ENCODE measurements at places on chromosomes 6 and 20.

DNA sequence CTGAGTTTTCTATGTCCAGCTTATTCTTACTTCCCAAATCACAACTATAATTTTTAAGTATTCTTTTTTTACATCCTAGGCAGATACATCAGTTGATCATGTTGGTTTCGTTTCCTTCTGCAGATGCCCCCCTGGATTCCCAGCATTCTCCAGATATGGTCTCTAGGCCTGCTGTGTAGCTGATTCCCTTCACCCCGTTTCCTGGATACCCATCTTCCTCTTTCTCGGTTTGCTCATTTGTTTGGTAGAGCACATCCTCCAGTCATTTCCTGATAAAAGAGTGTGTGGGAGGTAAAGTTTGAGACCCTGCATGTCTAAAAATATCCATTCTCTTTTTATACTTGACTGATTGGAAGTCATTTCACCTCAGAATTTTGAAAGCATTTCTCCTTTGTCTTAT lies 66.4 kb downstream of the ANKS1A start:
- no peak for DNase-seq

- DNase-seq = no peak
Measured at GRCh38 chr6:13478525-13478966, 8.9 kb downstream of the GFOD1 start.

- DNase-seq = no peak
Measured at GRCh38 chr20:4427940-4428586, 293.6 kb upstream of the PRND start.

GRCh38 chr6:108748959-108749358 lies 99.3 kb upstream of the ARMC2 start:
- no peak for DNase-seq

DNA sequence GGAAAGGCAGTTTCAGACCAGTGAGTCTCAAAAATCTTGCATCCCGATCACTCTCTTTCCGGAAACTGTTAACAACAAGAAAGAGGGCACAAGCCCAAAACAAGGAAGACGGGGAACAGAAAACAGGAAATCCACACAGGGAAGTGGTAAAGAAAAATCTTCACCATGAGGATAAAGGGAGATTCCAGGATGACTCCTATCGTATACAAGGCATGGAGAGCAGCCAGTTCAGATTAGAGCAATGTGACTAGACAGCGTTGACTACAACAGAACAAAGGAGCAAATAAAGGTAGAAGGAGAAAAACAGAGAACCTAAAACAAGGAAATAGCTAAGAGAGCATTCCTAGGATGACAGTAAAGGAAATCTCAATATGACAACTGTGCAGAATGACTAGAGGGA lies 26.5 kb downstream of the VNN1 start:
- DNase-seq = no peak

- no peak for DNase-seq
Measured at GRCh38 chr20:49710971-49711666, 2.6 kb downstream of the B4GALT5 start.

GRCh38 chr6:139743664-139744437 lies 369.4 kb upstream of the CITED2 start:
- DNase-seq = no peak

DNA sequence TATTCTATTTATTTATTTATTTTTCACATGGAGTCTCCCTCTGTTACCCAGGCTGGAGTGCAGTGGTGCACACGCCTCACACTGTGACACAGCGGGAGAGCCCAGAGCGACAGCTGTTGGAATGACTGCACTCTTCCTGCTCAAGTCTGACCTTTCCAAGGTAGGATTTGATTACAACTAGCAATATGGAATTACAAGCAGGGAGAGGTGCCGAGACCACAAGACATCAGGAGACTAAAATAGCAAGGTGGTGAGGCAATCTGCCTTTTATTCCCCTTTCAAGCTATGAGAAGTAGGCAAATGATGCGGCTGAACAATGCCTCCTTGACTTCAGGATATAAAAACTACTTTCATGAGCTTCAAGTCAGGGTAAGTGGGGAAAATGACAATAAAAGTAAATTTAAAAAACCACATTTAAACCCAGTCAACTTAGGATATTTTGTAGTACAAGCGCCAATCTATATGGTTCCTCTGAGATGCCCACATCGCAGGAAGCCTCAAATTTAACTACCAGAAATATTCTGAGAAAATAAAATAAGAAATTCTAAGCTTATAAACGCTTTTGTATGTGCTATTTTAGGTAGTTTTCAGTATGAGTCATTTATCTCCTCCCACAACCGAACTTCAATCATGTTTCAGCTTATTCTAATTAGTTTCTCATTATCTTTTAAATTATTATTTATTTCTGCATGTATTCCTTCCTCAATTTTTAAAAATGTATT lies 146.9 kb upstream of the SGK1 start:
- no peak for DNase-seq

DNA sequence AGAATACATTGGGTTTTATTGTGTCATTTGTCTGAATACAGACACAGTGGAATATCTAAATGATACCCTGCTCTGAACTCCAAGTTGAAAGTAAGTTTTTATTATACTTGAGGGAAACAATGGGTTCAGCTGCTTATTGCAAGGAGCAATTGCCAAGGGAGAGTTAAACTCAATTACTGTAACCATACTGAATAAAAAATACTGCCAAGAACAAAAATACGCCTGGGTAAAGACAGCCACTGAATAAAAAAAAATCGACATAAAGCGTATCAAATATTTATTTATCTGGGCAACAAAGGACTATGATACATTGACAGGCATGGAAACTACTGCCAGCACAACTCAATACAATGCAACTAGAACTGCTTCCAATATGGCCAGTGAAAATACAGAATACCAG lies 18.1 kb downstream of the TFAP2A start:
- no peak for DNase-seq

DNA sequence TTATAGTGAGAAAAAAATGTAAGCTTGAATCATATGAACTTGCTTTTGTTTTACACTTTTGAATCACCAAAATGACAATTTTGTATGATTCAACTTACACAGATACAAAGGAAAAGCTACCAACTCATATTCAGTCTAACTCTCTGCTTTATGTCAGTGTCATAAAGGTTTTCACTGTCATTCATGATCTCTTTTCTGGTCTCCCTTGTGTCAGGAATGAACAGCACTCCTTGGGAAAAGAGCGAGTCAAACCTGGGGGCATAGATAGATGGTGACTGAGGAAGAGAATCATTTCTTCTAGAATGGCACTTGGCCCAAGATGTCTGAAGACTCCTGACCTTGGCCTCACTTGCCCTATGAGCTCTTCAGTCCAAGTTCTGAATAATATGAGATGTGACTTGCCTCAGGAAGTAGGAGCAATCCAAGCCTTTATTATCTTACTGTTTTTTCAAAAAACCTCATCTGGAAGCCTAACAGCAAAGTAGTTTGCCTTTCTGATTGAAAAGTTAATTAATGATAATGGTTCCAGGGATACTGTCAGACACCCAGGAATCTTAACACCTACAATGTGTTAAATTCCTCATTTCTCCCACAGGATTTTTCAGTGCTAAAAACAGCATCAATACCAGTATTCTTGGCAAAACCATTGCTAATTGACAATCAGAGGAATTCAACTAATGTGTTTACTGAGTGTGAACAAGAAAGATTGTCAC lies 270.0 kb upstream of the HSF2 start:
- DNase-seq = no peak

DNA sequence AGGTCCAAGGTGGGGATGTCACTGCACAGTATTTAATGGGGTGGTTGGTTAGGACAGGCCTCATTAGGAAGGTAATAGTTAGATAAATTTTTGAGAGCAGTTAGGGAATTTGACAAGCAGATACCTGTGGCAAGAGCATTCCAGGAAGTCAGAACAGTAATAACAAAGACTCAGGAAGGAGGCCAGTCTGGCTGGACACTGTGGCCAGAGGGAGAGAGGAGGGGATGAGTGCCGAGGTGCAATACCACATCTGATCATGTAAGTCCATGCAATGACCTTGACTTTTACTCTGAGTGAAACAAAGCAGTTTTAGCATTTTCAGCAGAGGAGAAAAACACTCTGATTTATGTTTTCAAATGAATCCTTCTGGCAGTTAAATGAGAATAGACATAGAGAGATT lies 990.7 kb upstream of the FLRT3 start:
- DNase-seq = no peak

All from left ventricle myocardium inferior (tissue), 1 donor.